GM04504 (cell line): ENCODE measurements at places on chromosomes 2 and 18.

- no peak for DNase-seq
Measured at GRCh38 chr2:127572841-127573240, 37.4 kb downstream of the MYO7B start.

DNA sequence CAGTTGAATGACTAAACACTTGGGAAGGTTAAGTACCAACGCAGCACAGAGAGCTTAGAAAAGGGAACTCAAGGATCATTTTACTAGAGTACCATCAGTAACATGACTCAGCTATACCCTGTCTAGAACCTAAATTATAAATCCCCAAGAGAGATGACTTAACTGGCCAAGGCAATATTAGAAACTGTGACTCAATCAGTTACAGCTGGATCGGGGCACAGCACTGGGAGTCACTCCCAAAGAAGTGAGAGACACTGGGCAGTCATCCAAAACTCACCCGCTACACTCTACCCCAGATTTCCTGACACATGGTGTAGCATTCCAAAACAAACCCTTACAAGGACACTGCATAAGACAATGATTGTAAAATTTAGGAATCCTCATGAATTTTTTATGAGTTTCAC lies 17.7 kb downstream of the IWS1 start:
- peak; percentile 99 for DNase-seq

DNA sequence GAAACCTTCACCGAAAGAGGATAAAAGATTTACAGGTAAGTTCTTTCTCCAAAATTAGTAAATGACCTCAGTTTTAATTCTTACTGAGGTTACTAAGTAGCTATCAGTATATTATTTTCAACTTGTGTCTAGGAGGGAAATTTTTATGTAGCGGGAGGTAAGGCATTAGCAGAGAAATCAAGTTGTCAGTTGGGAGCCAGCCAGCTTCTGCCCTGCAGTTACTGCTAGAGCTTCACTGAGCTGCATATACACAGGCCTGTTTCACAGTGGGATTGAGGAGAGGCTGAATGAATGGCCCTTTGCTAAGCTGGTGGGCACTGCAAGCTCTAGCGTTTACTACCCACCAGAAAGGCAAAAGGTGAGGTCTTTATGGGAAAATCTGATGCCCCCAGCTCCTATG lies 105.7 kb downstream of the ACAA2 start:
- DNase-seq: no peak

- DNase-seq: no peak
Measured at GRCh38 chr2:219325657-219326315, 6.8 kb downstream of the RESP18 start.

GRCh38 chr2:207565736-207566500 lies 36.2 kb downstream of the CREB1 start:
- DNase-seq: no peak

GRCh38 chr18:78821396-78821795 lies 158.2 kb upstream of the SALL3 start:
- no peak for DNase-seq

- no peak for DNase-seq
Measured at GRCh38 chr2:57862727-57863126, 183.9 kb upstream of the VRK2 start.

DNA sequence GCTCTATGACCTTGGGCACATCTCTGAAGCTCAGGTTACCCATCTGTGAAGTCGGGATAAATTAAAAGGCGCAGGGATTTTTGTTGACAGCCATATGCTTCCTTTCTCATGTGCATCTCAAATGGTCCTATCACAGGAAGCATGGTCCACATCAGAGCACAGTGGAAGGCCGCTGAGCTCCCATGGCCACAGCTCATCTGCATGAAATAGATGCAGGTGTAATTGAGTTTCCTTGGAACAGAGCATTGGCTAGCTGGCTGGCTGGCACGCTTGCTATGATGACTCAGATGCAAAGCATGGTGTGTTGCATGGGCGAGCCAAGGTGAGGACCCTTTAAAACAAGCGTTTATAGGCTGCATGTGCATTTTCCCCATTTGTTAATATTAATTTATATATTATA lies 79.3 kb downstream of the TXNL1 start:
- no peak for DNase-seq

- no peak for DNase-seq
Measured at GRCh38 chr2:101958061-101958460, 33.7 kb upstream of the IL1R2 start.

- peak; percentile 85 for DNase-seq
Measured at GRCh38 chr2:20611077-20611843, 39.6 kb downstream of the HS1BP3 start.

- DNase-seq: no peak
Measured at GRCh38 chr2:191740759-191741158, 62.8 kb downstream of the NABP1 start.

- no peak for DNase-seq
Measured at GRCh38 chr2:217735034-217735433, 267.8 kb downstream of the TNS1 start.

- DNase-seq: peak; percentile 40
Measured at GRCh38 chr18:48827291-48828193, 123.2 kb downstream of the SMAD7 start.

GRCh38 chr2:3433776-3434400 lies 54.4 kb downstream of the TRAPPC12 start:
- DNase-seq: no peak

- no peak for DNase-seq
Measured at GRCh38 chr2:192196421-192197194, 1.9 kb upstream of the TMEFF2 start.

DNA sequence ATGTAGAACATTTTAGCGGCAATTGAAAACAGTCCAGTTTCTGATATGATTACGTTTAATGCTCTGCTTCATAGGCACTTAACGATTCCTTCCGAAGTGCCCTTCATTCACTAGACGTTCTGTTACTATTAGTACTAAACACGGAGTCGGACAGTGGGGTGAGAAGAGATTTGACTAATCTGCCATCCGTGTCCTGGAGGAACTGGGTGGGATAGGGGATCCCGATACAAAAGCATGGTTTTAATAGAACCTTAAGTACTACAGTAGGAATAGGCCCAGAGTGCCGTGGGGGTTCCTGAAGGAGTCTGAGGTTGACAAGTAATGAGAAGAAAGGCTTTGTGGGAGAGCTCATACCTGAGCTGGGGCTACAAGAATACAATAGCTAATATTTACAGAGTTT lies 631 bp downstream of the MORN2 start:
- no peak for DNase-seq

DNA sequence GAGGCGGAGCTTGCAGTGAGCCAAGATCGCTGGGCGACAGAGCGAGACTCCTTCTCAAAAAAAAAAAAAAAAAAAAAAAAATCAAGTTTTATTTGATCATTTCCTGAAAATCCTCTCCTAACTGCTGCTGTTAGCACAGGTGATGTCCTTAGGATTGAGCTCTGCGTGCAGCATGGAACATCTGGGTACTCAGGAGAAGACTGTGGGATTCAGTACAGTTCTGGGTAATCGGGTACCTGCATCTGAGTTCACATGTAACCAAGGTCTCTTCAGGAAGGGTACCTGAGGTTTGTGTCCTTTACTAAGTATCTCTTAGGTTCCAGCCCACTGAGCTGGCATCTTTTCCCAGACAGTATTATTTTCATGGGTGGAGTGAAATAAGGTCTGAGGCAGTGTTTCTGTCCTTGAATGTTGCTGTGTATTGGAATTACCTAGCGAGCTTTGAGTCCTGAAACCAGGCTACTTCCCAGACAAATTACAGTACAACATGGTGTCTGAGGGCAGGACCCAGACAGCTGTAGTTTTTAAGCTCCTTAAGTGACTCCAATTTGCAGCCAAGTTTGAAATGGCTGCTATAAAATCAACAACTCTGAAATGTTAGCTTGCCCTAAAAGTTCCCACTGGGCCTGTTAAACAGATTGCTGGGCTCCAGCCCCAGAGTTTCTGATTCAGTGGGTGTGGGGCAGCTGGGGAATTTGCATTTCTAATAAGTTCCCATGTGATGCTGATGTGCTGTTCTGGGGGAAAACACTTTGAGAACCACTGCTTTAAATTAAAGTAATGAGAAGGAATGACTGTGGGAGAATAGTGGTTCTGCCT lies 120.5 kb downstream of the PMAIP1 start:
- peak; percentile 78 for DNase-seq

- DNase-seq: peak; percentile 46
Measured at GRCh38 chr2:60533101-60534051, 20.1 kb downstream of the BCL11A start.

DNA sequence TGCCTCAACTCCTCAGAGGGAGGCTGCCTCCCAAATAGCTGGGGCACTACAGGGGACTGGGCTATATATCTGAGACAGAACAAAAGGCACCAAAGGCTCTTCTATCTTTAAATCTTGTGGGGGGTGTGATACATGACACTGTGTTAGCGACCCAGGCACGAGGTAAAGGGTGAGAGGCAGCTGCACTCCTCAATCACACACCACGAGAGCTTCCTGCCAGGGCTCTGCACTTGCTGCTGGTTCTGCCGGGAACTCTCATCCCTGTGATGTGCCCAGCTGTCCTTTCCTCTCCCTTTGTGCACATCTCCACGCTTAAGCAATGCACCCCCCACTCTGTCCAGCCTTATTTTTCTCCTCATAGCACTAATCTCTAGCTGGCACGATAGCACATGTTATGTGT lies 32.4 kb downstream of the NPC1 start:
- DNase-seq: no peak

DNA sequence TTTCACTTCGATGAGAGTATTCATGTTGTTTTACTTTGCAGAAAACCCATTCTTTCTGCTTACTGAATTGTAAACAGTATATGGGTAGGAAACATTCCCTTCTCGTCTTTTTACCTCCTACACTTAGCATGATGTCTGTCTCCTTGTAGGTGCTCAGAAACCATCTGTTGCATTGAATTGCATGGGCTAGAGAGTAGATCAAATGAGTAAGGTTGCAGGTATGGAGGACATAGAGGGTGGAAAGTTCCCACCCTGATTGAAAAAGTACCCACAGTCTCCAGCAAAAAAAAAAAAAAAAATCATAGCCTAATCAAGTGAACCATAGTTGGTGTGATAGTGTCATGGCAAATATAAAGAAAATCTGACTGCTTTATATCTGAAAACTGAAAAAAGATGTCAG lies 1.7 kb downstream of the CYTIP start:
- no peak for DNase-seq
